ENCODE measurements at places on chromosomes 6 and 20.

- no peak for DNase-seq
Measured at GRCh38 chr6:69090132-69090531, 455.1 kb downstream of the ADGRB3 start.

- no peak for DNase-seq
Measured at GRCh38 chr6:54920628-54921027, 74.1 kb downstream of the FAM83B start.

DNA sequence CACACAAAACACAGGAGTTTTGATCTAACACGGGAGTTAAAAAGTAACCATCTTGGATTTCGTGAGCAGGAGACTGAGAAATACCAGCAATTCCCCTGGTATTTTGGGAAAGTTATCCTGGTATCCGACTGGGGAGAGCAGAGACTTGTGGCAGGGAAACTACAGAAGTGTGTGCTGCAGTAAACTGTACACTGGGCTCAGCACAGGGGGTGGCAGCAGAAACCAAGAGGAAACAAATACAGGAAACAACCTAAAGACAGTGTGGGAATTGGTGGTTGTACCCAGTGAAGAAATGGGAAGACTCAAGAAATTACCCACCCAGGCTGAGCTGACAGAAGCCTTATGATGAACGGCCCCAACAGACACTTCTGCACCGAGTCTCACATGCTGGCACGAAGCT, 109.8 kb downstream of the CHD6 start:
- DNase-seq, result no peak

GRCh38 chr6:45518013-45518720, 140.4 kb upstream of the SUPT3H start:
- DNase-seq, result no peak

DNA sequence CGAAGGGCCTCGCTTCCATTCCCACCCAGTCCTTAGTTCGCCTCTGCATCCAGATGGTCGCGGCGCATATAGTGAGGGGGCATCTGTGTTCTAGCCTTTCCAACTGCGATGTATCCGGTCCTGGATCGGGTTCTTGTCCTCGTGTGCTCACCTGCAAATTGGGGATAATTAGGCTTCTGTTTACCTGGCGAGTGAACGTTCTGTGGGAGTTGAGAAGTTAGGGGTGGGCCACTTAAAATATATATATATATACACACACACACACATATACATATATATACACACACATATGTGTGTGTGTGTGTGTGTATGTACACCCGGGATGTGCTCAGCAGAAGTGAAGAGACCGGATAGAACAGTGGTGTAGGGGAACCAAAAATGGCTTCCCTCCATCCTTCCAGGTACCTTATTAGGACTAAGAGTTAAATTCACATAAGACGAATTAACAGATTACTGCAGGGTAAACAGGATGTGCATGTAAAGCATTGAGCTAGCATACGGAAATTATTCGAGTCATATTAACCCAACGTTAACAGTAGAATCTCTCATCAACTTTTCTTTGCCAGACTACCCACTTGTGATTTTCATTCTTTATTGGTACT, 537 bp downstream of the CSTF1 start:
- DNase-seq, result no peak

- DNase-seq, result no peak
Measured at GRCh38 chr6:3147914-3148757, 9.2 kb downstream of the TUBB2A start.

DNA sequence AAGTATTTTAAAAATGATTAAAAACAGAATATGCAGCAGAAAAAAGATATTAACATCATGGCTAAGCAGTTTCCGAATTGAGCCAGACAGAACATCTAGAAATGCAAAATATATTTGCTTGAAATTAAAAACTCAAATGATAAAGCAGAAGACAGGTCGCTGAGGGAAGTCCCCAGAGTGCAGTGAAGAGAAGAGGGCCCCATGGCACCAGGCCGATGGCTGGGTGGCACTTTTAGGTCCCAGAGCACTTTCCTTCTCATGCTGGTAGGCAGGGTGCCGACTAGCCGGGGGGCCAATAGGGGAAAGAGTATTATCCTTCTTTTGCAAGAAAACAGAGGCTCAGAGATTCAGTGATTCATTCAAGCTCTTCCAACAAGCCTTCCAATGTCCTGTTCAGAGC, 58.9 kb downstream of the MYH7B start:
- DNase-seq, result no peak

DNA sequence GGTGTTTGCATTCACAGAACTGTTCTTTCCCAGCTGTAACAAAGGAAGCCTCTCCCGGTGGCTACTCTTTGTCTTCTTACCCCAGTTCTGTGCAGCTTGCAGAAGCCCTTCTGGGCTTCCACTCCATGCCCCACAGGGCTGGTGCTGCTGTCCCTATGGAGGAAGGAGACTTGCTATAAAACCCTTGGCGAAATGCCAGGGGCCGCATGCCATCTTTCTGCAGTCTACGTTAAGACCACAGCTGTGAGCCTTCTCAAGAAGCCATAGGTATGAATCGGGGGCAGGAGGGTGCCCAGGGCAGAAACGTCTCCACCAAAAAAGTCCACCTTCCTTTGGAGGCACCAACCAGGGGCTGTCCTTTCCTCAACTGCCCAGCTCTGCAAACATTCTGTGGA, 60.7 kb downstream of the PRND start:
- no peak for DNase-seq

GRCh38 chr6:5081955-5082354, 3.2 kb upstream of the PPP1R3G start:
- no peak for DNase-seq

DNA sequence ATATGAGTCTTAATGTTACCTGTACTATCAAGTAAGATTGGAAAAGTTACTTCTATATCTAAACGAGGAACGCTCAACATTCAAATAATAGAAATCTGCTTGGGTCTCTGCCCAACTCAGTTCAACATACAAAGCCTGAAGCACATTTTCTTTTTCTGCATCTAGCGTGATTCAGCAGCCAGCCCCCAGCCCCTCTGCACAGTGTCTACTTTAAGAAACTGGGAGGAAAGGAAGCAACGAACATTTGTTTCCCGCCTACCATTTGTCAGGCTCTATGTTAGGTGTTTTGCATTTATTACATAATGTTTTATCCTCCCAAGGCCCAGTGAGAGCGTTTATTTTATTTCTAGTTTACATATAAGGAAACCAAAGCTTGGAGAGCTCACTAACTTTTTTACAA, 17.3 kb downstream of the PHACTR1 start:
- DNase-seq, result no peak

- no peak for DNase-seq
Measured at GRCh38 chr6:30219244-30219643, 6.0 kb upstream of the TRIM26 start.

- DNase-seq, result no peak
Measured at GRCh38 chr6:137309078-137309762, 90.0 kb upstream of the IFNGR1 start.

DNA sequence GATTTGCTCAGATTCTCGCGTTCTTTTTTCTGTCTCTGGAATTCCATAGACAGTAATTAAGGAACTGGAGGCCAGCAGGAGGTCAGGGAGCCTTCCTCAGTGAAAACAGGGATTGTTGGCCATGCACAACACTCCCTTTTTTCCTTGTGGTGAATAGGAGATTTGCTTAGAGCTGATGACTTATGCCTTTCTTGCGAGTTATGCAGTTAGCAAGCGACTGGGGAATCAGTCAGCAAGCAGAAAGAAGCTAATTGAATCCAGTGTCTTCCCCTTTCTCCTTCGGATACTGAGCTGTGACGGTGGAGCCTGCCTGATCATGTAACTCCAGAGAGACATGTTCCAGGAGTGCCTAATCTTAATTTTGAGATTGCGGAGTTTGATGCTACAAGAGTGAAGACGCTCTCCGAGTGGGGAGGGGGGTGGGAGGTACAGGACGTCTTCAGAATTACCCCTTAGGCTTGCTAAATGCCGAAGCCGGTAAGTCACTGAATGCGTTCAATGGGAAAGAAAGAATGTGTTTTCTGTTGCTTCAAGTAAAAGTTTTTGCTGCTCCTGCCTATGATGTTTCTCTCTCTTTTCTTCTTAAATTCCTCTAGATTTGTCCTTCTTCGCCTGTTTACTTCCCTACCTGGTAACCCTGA, 165.9 kb downstream of the SASH1 start:
- no peak for DNase-seq

- no peak for DNase-seq
Measured at GRCh38 chr20:47427746-47428145, 71.2 kb upstream of the ZMYND8 start.

DNA sequence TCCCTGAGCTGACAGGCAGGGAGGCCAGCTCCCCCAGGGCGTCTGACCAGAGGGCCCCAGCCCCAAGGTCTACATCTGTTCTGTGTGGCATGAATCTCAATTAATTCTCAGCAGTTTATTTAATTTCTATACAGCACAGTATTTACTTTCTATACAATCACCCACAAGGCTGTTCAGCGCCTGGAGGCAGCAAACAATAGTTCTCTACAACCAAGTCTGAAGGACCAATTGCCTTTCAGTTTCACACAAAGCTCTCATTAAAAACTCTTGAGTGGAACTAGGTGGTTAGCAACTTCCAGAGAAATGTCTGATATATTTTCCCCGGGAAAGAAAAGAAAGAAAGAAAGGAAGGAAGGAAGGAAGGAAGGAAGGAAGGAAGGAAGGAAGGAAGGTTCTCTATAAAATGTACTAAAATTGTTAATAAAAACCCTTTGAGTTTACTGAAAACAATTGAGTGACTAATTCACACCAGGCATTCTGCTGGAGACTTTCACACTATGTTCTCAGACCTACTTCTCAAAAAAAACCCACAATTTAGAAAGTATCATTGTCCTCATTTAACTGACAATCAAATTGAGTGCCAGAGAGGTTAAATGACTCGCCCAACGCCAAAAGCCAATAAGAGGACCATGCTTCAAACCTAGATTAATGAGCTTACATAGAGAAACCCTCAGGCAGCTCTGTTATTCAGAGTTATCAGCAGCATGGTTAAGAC, 62.5 kb downstream of the METTL24 start:
- DNase-seq, result no peak

GRCh38 chr6:163897669-163898068, 483.2 kb downstream of the QKI start:
- DNase-seq, result no peak

- no peak for DNase-seq
Measured at GRCh38 chr20:14807224-14807623, 469.8 kb upstream of the FLRT3 start.

- no peak for DNase-seq
Measured at GRCh38 chr6:120405947-120406346, 928.3 kb downstream of the TBC1D32 start.

GRCh38 chr6:120671519-120671918, 662.8 kb downstream of the TBC1D32 start:
- no peak for DNase-seq
